ENCODE measurements at places on chromosomes 3 and 15. TPM values are rescaled to one million over a fixed set of nuclear protein-coding genes. Genes with fewer than 3 reads are reported as not detected.

DNA sequence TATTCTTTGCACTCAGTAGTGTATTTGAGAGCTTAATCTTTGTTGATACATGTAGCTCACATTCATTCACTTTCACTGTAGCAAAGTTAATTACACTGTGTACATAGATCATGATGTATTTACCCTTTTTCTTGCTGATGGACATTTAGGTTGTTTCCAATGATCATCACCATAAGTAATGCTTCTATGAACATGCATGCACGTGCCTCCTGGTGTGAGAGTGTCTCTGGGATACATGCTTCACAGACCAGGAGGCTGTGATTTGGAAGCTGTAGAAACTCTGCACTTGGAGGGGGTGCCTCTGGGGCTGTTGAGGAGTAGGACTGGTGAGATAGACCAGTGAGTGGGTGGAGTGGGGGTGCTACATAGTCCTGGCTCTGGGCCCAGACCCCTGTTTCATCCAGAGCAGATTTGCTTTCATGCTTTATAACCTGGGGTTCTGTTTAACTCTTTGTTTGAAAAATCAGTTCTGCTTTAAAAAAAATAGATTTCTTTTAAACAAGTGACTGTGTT is 18.2 kb upstream of the SMAD3 start:
- no peak overlapping the region for H3K4me3 ChIP-seq
- H3K36me3 ChIP-seq: no peaks in the 10 kb centered on the region
- H3K27me3 ChIP-seq: no peaks in the 10 kb centered on the region
- peak overlapping the region; percentile 36 for H3K27ac ChIP-seq

DNA sequence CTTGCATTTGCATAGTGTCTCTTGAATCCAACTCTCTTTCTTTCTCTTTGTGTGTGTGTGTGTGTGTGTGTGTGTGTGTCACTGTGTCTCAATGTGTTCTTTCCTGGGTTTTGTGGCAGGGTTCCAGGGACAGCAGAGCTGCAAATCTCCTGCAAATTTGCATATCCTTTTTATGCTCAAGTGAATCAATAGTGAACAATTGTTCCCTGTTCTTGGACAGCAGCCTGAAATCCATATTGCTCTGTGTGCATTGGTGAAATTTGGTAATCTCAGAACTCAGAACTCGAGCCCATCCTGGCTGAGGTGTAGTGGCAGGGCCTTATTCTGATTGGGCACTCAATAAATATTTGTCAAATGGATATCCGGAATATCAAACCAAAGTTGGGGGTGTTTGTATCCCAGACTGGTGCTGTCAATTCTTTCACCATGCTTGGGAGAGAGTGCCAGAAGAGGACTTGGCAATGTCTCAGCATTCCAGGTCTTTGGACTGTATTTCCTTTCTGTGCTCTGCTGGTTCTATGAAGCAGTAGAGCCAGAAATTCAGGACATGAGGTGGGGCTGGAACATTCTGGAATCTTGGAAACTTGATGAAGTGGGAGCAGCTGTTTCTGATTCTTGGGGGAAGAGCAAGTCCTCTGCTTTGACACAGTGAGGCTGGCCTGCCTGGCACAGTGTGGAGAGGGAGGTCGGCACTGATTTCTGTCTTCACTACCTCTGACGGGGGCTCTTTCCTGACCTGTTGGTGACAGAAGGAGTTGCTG is 380.6 kb upstream of the C2CD4B start:
- H3K4me1 ChIP-seq: peaks cover 23% of the 10 kb centered on the region
- no peak overlapping the region for H3K4me3 ChIP-seq

GRCh38 chr15:27619204-27619603 is 479.9 kb downstream of the OCA2 start:
- no peak overlapping the region for H3K27ac ChIP-seq
- peaks cover 2% of the 10 kb centered on the region for H3K27me3 ChIP-seq
- no peak overlapping the region for H3K4me3 ChIP-seq
- no peaks in the 10 kb centered on the region for H3K4me1 ChIP-seq
- no peak for DNase-seq

DNA sequence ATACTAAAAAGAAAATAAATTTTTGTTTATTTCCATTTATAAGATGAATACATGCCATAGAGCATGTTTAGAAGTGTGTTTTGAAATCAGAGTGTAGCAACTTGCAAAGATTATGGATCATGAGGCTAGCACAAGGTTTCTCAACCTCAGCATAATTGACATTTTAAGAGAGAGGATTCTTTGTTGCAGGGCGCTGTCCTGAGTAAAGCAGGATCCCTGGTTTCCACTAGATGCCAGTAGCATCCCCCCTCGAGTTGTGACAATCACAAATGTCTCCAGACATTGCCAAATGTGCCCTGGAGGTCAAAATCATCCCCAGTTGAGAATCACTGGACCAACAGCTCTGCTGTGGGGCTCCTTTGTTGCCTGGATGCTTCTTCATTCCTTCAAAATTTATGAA is 128.5 kb upstream of the RBMS3 start:
- no peaks in the 10 kb centered on the region for H3K4me1 ChIP-seq
- H3K4me3 ChIP-seq: no peak overlapping the region
- no peaks in the 10 kb centered on the region for H3K36me3 ChIP-seq
- peaks cover 1% of the 10 kb centered on the region for H3K27me3 ChIP-seq

The TMEM39A gene
- 50.3 TPM for total RNA-seq

DNA sequence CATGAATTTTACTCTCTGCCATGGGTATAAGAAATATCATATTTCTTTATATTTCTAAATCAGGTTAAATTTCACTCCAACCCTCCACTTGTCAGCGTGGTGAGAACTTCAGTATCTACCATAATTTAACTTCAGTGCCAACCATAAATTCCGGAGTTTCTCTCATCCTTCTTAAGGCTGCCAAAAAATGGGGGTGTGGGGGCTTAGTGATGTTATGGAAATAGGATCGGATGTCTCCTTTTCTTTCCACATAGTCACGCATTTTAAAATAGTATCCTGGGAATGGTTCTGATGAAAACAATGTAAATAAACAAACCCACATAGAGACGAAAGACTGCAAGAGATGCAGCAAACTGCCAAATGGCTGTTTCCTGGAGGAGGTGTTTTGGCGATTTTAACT is 12.9 kb upstream of the FAM3D start:
- H3K27ac ChIP-seq: no peak overlapping the region
- peaks cover 12% of the 10 kb centered on the region for H3K4me1 ChIP-seq
- H3K27me3 ChIP-seq: peaks cover 33% of the 10 kb centered on the region

The MORC1 gene
- total RNA-seq: not detected

Data from HFFc6 (cell line).